ENCODE measurements at places on chromosomes 13 and 19.
A peak's percentile ranks its signal among the peaks of the same experiment; 100 is the strongest.

GRCh38 chr13:66443926-66444325 is 786.2 kb downstream of the PCDH9 start:
- DNase-seq, result no peak

GRCh38 chr19:10625003-10625761 is at the start of gene SLC44A2:
Gene SLC44A2, plus strand, starts transcription at chr19:10625553. Its CDS starts 81 bp downstream, at chr19:10625634.
- DNase-seq, result no peak

GRCh38 chr19:56026769-56027168 is 40.2 kb downstream of the NLRP5 start:
- DNase-seq, result no peak

DNA sequence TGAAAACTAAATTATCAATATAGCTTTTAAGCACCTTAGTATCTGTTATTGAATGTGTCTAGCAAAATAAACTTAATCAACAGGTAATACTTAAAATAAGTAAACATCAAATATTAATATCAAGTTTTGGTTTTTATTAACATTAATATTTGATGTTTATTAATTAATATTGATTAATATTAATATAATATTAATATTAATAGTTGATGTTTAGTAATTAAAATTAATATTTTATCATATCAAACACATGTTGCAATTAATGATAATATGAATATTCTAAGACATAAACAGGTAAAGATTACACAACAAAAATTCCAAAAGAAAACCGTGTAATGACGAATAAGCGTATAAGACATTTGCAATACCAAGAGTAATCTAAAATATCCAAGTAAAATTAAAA is 222.8 kb upstream of the PRR20A start:
- no peak for DNase-seq

- peak; percentile 77 for DNase-seq
Observed at GRCh38 chr19:18007044-18007916, 690 bp upstream of the ARRDC2 start.

DNA sequence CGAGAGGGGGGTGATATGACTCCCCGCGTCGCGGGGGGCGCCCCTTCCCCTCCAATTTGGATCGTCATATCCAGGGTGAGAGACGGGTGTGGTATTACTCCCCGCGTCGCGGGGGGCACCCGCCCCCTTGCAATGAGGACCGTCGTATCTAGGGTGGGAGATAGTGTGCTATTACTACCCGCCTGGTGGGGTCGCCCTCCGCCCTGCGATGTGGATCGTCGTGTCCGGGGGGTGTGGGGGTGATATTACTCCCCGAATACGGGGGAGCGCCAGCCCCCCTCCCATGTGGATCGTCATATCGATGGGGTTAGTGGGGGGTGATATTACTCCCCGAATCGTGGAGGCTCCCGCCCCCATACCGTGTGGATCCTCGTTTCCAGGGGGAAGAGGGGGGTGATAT is 29.2 kb upstream of the RGCC start:
- DNase-seq, result peak; percentile 27

DNA sequence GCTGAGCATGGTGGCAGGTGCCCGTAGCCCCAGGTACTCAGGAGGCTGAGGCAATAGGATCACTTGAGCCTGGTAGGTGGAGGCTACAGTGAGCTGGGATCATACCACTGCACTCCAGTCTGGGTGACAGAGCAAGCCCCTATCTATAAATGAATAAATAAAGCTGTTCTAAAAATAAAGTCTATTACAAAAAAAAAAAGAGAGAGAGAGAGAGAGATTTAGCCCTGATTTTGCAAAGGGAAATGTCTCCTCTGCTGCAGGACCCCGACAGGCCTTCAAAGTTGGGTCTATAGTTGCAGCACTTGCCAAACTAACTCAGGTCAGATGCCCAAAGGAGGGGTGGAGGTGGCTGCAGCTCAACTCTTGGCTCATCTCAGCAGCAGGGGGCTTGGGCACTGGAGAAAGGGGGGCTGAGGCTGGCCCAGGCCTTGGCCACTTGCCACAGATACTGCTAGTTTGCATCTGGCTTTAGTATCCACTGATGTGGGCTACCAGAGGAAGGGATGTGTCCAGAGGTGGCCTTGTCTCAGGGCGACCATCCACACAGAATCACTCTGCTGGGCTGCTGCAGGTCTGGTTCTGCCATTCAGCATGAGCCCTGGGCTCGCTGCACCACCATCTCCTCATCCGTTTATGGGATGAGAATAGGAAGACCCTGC is 30.8 kb upstream of the AKT2 start:
- DNase-seq, result no peak

Data from stimulated activated CD4-positive, alpha-beta T cell treated with anti-CD3 and anti-CD28 coated beads, Interleukin-2, amount 100 ng/mL, for 48 hours (primary cell).